Fibroblast of the aortic adventitia (primary cell): ENCODE measurements at places on chromosomes 2 and 18. TPM values are rescaled to one million over a fixed set of nuclear protein-coding genes. Genes with fewer than 3 reads are reported as not detected.

DNA sequence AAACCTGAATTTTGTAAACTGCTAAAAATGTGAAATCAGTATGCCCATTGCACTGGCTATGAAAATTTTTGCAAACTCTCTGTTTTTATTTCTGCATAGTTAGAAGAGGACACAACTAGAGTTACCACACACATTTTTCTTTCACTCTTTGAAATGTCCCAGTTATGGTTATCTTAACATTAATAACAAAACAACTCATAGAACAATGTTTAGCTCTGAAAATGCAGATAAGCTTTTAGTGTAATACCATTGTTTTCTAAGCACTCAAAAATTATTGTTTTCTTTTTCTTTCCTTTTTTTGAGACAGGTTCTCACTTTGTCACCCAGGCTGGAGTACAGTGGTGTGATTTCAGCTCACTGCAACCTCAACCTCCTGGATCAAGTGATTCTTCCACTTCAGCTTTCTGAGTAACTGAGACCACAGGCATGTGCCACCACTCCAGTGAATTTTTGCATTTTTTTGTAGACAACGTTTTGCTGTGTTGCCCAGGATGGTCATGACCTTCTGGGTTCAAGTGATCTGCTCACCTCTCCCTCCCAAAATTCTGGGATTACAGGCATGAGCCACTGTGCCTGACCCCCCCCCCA, 1204.5 kb upstream of the ZEB2 start:
- DNase-seq = peak; percentile 52

DNA sequence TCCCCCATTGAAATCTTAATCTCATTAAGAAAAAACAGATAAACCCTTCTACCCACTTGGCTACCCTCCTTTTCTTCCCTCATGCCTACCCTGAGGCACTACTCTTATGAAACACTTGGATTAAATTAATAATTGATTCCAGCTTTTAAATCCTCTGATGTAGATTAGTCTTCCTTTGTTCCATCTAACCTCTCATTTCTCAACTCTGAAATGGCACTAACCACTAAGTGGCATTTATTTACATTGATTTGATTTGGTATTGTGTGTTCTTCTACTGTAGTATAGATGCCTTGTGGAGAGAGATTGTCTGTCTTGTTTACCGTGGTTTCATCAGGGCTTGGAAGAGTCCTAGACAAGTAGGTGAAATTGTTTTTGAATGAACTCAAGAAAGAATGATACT, 26.7 kb downstream of the ITGA4 start:
- DNase-seq = no peak

Gene SEPTIN10
- 137 and 145 TPM in 2 replicates for total RNA-seq

Gene FOXD4L1
- 0.09 and 0.16 TPM in 2 replicates for total RNA-seq

Gene WNT10A
- total RNA-seq = not detected in 2 replicates
